ENCODE measurements at places on chromosomes 12 and 14.

- DNase-seq: no peak
Measured at GRCh38 chr12:113796066-113796827, 169.9 kb downstream of the RBM19 start.

- no peak for DNase-seq
Measured at GRCh38 chr14:102445066-102445465, 64.5 kb downstream of the ANKRD9 start.

DNA sequence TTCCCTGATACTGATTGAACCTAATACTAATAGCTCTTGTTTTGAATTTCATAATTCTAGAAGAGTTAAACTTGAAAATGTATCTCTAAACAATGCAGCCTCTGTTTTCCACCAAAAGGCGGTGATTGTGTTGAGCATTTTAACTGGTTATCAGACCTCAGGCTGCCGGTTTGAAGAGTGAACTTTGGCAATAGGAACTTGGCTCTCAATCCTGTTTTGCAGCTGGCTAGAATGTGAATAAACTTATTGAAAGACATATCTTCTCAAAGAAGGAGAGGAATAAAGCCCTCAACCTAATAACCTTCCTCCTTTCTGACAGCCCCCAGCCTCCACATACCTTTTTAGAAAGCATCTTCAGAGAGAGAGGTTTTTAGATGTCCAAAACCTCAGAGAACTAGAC lies 105.4 kb downstream of the SRGAP1 start:
- no peak for DNase-seq

- DNase-seq: no peak
Measured at GRCh38 chr12:82948491-82948890, 261.8 kb downstream of the TMTC2 start.

- no peak for DNase-seq
Measured at GRCh38 chr12:60415351-60415750, 819.5 kb downstream of the SLC16A7 start.

GRCh38 chr12:111285200-111285599 lies 83.7 kb downstream of the PHETA1 start:
- DNase-seq: no peak

DNA sequence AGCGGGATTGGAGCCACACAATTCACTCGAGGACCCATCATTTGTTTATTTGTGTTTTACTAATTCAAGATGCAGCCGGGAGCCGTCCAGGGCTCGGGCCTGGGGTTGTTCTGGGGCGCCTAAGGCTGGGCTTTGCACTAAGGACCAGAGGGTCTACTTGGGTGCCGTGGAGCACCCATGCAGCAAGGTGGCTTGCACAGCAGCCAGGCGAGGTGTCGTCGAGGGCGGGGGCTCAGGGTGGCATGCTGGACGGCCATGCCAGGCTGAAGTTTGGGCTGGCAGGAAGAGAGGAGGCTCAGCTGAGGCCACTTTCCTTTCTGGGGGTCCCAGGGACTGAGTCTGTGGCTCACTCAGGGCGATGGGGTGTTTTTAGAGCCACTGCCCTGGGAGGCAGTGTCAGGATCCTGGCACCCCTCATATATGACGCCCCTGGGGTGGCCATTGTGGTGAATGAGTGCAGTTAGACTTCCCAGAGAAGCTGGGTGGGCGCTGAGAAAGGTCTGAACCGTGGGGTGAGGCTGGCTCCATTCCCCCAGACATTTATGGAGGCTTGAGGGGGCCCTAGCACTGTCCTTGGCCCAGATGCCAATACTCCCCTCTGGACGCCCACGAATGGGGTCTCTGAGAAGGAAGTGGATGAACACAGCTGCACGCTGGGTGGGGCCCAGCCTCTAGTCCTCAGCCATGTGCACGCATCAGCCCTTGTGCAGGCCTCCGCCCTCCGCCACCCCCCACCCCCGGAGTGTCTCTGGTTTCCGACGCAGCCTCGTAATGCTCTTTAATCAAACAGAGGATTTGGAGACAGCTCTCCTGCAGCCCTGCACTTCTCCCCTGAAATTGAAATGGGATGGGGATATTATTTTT lies 11.3 kb downstream of the MEG3 start:
- DNase-seq: no peak

DNA sequence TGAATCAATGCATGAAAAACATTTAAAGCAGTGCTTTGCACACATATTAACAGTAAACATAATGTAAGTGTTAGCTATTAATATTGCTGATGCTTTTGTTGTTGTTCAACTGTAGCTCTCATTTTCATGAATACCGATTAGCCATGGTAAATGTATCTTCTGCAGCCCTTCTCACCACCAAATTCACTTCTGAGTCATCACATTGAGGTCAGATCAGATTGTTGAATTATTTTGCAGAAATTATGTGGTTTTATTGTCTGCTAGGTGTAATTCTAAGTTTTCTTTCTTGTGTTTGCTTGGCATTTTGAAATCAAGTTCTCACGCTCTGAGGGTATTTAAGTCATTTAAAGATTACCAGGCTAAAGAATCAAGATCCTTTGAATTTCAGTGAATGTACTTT lies 74.6 kb downstream of the AKAP6 start:
- no peak for DNase-seq

DNA sequence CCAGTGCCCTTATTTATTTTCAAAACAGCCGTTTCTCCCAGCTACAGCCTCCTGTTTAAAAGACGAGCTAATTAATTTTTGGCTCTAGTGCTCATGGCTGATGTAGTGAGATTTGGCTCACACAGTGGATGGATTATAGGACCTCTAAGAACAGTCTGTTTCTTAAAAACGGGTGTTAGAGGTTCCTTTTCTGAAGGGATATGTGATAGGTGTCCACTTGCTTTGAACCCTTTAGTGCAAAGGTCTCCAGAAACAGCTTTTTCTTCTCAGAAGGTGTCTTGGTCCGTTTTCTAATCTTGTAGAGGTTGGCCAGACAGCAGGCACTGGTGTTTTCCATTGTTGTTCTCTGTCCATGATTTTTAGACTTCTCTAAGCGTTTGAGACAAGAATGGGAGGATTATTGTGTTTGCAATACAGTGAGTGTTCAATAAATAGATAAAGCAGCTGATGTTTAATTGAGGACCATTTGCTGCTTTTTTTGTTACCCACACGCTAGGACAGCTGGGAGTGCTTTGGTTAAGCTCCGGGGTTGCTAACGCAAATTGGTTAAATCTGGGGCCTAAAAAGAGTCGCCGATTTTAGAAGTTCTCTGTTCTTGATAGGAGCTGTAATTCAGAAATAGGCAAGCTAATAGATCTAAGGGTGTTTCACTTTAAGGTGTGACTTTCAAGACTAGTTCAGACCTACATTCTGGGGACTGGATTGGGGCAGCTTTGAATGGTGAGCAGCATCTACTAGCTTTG lies 1.0 kb downstream of the BORCS5 start:
- no peak for DNase-seq

GRCh38 chr14:56933446-56933845 lies 123.2 kb upstream of the OTX2 start:
- no peak for DNase-seq

GRCh38 chr14:101789222-101789621 lies 27.7 kb downstream of the PPP2R5C start:
- DNase-seq: no peak

GRCh38 chr14:32608857-32609256 lies 279.8 kb downstream of the AKAP6 start:
- DNase-seq: no peak

DNA sequence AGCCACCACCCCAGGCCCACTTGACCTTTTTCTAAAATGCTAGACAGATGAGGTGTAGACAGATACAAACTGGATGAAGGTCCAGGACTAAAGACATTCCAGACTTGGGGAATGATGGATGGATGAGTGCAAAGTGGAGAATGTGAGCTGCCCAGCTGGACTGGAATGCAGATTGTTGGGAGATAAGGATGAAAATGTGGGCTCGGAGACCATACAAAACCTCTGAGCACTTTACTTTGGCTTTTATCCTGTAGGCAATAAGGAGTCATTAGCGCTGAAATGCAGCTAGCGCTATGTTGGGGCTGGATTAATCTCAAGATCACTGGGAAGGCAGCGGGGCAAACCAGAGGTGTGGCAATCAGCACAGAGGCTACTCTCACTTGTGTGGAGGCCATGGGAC lies 64.7 kb upstream of the GNPNAT1 start:
- no peak for DNase-seq

- DNase-seq: no peak
Measured at GRCh38 chr12:3222979-3223378, 145.8 kb downstream of the TSPAN9 start.

- no peak for DNase-seq
Measured at GRCh38 chr14:94581127-94581999, at the start of gene SERPINA5. Gene SERPINA5 (plus strand): TSS chr14:94581426. CDS start chr14:94587363, 5,937 bp downstream.

- DNase-seq: no peak
Measured at GRCh38 chr14:80005561-80005960, 205.7 kb downstream of the DIO2 start.

DNA sequence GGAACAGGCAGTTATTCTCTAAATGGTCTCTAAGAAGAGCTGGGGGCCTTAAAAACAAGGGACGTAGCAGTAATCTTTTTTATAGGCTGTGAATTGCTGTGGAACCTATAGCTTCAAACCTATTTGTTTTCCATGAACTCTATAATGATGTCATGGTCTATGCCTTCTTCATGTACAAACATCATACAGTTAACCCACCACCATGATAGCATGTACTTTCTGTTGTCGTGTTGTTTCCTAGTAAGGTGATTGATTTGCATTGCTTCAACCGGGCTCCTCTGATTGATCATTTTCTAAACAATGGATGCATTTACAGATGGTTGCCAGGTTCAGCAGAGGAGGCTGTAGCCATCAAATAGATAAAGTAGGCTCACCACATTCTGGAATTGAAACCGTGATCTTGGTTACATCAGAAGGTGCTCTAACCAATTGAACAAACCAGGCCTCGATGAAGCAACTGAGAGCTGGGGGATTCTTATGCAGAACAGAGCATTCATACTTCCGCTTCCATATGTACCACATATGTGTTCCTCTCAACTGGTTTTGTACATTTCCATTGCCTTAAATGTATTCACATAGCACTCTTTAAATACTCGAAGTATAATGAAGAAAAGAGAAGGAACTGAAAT lies 25.6 kb upstream of the PCNX1 start:
- no peak for DNase-seq

GRCh38 chr12:111438481-111438880 lies 32.8 kb downstream of the SH2B3 start:
- no peak for DNase-seq

DNA sequence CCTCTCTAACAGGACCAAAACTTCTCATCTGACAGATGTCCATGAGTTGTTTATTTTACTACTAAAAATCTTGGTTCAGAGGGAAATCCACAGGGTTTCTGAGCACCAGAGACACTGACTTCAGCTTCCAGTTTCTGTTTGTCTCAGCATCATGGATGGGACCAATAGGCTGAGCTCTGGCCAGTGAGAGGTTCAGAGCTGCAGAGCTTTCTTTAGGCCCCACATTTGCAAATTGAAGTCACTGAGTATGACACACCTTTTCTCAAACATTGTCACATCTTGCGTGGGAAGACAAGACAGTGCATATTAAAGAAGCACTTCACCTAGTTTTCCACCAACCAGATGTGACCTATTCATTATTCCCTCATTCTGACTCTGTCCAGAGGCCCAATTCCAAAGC lies 45.2 kb downstream of the RDH12 start:
- no peak for DNase-seq

DNA sequence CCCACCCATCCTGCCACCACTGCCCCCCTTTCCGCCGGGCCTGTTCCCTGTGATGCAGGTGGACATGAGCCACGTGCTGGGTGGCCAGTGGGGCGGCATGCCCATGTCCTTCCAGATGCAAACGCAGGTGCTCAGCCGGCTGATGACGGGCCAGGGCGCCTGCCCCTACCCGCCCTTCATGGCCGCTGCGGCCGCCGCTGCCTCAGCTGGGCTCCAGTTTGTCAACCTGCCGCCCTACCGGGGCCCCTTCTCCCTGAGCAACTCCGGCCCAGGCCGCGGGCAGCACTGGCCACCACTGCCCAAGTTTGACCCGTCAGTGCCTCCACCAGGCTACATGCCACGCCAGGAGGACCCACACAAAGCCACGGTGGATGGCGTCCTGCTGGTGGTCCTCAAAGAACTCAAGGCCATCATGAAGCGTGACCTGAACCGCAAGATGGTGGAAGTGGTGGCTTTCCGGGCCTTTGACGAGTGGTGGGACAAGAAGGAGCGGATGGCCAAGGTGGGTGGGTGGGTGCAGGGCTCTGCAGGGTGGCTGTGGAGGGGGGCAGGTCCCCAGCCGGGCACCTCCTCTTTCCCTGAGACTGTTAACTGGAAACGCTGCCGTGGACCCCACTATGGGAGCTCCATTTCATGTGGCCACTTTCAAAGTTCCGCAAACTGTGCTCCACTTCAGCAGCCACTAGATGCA lies 10.8 kb downstream of the SETD1B start:
- no peak for DNase-seq

GRCh38 chr12:112122823-112123690 lies 2.3 kb upstream of the TRAFD1 start:
- no peak for DNase-seq

GRCh38 chr12:31363416-31363809 lies 37.5 kb upstream of the SINHCAF start:
- DNase-seq: no peak

DNA sequence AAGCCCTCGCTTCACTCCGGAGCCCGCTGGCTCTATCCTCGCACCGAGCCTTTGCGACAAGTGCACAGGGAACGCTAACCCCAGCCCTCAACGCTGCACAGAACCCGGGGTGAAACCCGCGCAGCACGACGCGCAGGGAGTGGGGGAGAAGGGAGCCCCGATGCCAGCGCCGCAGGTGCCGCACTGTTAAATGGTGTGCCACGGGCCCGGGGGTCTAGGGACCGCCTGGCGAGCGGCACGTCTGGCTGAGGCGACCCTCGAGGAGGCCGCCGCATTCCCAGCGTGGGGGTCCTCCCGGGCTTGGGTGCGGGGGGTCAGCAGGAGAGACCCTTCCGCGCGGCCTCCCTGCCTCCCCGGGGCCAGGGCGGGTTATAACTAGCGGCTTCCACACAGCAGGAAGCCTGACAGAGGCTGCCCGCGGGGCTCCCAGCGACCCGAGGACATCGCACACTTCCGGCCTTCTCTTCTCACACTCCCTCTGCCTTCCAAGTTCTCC lies 23.8 kb upstream of the LRTM2 start:
- DNase-seq: no peak

DNA sequence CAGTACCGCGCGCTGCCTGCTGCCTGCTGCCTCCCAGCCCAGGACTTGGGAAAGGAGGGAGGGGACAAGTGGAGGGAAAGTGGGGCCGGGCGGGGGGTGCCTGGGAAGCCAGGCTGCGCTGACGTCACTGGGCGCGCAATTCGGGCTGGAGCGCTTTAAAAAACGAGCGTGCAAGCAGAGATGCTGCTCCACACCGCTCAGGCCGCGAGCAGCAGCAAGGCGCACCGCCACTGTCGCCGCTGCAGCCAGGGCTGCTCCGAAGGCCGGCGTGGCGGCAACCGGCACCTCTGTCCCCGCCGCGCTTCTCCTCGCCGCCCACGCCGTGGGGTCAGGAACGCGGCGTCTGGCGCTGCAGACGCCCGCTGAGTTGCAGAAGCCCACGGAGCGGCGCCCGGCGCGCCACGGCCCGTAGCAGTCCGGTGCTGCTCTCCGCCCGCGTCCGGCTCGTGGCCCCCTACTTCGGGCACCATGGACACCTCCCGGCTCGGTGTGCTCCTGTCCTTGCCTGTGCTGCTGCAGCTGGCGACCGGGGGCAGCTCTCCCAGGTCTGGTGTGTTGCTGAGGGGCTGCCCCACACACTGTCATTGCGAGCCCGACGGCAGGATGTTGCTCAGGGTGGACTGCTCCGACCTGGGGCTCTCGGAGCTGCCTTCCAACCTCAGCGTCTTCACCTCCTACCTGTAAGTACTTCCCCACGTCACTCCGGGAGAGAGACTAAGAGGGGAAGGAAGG lies at the start of gene LGR5:
TSS of gene LGR5 (plus strand) at position 186 of the 732 bp plus-strand sequence. CDS start at position 469, 283 bp downstream.
- peak; percentile 45 for DNase-seq

GRCh38 chr12:82645414-82645813 lies 41.3 kb upstream of the TMTC2 start:
- no peak for DNase-seq

- no peak for DNase-seq
Measured at GRCh38 chr12:129610601-129611120, 293.2 kb downstream of the TMEM132D start.
